ENCODE measurements at places on chromosomes 7 and 10. TPM values are rescaled to one million over a fixed set of nuclear protein-coding genes. Genes with fewer than 3 reads are reported as not detected.
A peak's percentile ranks its signal among the peaks of the same experiment; 100 is the strongest.

DNA sequence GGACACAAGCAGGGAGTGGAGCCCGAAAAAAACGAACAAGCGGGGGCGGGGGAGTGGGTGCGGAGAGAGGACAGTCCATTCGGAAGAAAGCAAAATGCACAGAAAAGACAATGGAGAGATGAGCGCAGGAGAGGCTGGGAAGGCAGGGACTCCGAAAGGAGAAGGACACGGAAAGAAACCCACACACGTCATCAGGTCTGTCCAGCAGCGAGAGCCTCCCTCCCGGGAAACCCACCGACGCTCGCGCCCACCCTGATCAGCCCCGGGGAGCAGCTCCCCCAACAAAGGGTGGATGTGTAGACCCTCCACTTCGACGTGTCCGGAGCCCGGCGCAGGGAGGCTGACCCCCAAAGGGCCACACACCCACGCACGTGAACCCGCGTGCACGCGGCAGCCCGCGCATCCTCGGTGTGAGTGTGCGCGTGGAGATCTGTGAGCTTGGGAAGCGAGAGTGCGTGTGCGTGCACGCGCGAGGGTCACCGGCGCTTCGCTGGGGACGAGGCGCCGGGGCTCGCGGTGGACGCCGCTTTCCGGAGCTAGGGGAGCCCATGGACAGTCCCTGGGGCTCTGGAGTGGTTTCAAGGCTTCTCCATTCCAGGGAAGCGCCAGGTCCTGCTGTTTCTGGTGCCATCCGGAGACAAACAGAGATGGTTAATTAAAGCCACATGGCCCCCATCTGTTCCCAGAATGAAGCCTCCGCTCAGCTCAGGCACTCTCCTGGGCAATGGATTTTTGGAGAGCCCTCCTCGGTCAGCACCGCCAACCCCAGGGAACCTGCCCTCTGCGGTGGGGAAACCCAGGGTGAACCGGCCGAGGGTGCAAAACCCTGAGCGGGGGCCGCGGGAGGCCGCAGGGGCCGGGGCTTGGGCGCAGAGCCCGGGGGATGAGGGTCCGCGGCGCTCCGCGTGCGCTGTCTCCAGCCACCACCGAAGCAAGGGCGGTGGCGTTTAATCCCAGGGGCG lies 916 bp downstream of the LAMB1 start:
- peak; percentile 16 for DNase-seq

The IKZF1 gene
- total RNA-seq, result not detected

DNA sequence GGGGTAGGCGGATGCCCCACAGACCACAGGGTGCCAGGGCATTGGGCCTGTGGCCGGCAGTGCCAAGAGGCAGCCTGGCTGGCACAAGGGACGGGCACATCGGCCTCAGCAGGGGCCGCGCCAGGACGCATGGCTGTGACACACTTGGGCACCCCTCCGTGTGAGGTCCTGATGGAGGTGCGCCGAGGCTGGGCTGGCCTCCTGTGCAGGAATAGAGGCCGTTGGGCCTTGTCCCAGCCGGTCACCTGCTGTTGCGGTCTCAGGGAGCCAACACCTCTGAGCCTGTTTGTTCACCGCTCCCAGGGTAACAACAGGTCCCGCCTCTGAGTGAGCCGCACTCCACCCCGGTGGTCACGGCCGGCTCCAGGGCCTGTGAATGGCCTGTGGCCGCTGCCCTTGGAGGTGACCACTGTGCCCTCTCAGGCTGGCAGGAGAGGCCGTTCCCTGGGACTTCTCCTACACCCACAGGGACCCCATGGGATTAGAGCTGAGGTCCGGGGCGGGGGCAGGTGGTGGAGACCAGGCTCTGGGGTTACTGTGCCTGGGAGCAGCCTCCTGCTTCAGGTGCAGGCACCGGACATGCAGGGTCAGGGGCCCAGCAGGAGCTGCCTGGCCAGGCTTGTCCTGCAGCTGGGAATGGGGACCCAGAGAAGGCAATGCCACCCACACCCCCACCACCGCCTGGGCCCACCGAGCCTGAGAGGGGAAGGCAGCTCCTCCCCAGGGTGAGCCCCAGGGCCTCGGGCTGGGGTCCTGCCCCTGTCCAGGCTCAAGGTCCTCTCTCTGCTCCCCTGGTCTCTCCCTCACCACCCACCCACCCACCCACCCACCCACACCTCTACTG lies 12.0 kb downstream of the PWWP2B start:
- no peak for DNase-seq

DNA sequence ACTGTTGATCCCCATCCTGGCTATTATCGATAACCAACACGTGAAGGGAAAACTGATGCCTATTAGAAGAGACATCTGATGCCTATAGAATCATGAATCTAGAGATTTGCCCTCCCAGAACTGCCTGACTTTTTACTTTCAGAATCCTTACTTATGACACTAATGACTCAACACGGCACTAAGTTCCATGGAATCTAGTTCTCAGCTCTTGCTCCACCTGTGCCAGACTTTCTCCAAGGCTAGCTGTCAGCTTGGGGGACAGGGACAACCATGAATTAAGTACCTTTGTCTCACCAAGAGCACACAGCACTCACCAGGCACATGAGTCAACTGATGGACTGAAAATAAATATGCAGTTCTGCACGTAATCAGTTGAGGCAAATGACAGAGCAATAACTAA lies 184.2 kb downstream of the FRMD4A start:
- no peak for DNase-seq

DNA sequence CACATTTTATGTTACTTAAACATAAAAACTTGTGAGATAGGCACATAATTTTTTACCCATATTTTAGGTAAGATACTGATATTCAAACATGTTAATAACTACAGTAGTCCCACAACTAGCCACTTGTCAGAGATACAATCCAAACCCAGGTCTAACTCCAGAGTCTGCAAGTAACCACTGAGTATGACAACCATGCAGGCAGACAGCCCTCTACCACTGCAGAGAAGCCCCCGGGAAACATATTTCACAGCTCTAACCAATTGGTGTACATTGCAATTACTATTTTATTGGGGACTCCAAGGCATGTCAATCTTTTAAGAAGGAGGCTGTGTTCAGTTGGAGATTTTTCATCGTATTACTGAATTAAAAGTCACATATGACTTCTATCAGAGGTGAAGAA lies 107.2 kb upstream of the FAM133B start:
- DNase-seq, result no peak

- no peak for DNase-seq
Measured at GRCh38 chr10:78764436-78764835, 304.3 kb upstream of the ZMIZ1 start.

- no peak for DNase-seq
Measured at GRCh38 chr10:58358314-58358933, 23.6 kb downstream of the UBE2D1 start.

- DNase-seq, result no peak
Measured at GRCh38 chr10:101116754-101117153, 14.3 kb upstream of the TLX1 start.

GRCh38 chr7:66731986-66732385 lies 8.5 kb upstream of the RABGEF1 start:
- no peak for DNase-seq

The SLC13A4 gene
- total RNA-seq, result 0.05 TPM

The ATP6V0A4 gene
- total RNA-seq, result not detected

- DNase-seq, result no peak
Measured at GRCh38 chr7:135334830-135335543, 101.3 kb downstream of the STRA8 start.

The ACHE gene
- not detected for total RNA-seq

DNA sequence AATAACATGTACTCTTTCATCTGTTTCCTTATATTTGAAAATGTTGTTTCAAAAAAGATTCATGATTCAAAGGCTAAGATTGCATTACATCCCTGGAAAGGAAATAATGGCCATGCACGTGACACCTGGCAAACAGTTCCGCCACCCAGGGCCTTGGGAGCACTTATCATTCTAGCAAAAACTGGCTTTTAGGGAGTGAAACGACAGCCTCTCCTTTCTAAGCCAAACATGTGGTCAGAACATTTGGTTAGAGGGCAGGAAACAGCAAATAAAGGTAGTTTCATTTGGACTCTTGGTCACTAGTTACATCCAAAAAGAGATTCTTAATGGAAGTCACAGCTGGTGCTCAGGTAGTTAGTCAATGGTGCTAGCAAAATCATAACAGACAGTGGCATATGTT lies 83.5 kb downstream of the FAS start:
- DNase-seq, result no peak

- DNase-seq, result no peak
Measured at GRCh38 chr7:20447021-20447650, 116.4 kb downstream of the ITGB8 start.

The PDZD7 gene
- 1.4 TPM for total RNA-seq

DNA sequence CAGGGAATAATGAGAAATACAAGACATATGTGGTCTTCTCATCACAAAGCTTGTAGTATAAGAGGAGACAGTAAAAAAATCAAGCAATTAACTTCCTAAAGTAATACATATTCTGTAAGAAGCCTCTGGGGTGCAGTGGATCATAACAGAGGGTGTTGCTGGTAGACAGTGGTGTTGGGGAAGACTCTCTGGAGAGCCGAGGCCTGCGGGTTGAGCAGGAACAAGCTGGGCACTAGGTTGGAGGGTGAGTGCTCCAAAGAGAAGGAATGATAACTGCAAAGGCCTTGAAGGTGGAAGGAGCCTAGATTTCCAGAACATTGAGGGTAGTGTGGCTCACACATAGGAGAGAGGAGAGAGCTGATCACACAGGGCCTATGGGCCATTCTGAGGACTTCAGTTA lies 1.5 kb downstream of the GIMAP4 start:
- no peak for DNase-seq

GRCh38 chr7:102063690-102064180 lies 222.9 kb upstream of the SH2B2 start:
- peak; percentile 38 for DNase-seq

The ATG9B gene
- total RNA-seq, result not detected

The TMEM176A gene
- not detected for total RNA-seq

GRCh38 chr10:78737883-78738856 lies 330.6 kb upstream of the ZMIZ1 start:
- DNase-seq, result no peak

- DNase-seq, result no peak
Measured at GRCh38 chr10:49040601-49041000, 74.7 kb downstream of the VSTM4 start.

Data from MG63 (cell line).